ENCODE measurements at places on chromosomes 1 and 21.

DNA sequence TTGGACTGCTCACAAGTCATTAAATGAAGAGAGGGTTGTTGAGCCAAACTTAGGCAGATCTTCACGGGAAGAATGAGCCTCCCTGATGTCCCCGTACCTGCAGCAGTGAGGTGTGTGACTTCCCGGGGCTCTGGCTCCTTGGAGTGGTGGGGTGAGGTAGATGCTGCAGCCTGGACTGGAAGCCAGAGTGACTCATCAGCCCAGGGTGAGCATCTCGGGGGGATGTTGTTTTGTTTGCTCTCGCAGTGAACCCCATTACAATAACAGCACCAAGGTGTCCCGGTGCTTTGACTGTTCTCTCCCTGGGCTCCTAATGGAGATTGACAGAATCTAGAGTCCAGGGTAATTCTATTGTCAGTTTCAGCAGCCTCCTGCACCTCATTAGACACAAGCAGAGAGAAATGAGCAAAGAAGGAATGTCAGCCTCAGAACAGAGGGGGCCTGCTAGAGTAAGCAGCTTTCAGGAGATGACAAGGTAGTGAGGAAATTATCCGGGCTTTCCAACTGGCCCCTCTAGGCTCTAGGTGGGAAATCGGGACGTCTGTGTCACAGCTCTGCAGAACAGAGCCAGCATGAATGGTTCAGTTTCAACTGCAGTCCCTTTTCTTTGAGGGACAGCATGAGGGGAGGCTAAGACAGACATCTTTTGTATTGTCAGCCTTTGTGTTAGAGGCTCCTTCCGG lies 36.0 kb upstream of the LRRN2 start:
- DNase-seq: no peak

DNA sequence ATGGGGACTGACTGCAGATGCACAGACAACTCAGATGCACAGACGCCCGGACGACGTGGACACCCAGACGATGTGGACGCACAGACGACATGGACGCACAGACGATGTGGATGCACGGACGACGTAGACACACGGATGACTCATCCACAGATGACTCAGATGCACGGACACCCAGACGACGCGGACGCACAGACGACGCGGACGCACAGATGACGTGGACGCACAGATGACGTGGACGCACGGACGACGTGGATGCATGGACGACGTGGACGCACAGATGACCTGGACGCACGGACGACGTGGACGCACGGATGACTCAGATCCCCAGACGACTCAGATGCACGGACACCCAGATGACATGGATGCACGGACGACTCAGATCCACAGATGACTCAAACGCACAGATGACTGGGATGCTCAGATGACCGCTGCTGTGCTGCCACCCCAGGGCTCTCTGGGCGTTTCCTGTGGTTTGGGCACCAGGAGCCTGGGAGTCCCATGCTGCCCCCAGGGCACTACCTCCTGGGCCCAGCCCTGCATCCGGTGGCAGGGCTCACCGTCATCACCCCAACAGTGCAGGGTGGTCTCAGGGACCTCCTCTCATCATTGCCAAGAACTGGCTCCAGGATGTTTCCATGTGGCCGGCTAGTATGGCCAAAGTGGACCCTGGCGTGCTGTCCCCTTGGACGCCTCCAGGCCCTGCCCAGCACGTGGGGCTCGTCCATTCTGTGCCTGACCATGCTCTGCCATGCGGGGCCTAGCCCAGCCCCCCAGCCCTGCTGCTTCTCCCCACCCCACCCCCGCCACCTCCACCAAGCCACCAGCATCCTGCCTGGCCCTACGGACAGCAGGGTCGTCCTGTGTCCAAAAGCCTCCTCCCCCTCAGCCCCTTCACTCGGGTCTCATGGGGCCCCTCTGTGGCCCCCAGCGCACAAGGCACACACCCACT lies 14.0 kb downstream of the FAAP20 start:
- DNase-seq: no peak

DNA sequence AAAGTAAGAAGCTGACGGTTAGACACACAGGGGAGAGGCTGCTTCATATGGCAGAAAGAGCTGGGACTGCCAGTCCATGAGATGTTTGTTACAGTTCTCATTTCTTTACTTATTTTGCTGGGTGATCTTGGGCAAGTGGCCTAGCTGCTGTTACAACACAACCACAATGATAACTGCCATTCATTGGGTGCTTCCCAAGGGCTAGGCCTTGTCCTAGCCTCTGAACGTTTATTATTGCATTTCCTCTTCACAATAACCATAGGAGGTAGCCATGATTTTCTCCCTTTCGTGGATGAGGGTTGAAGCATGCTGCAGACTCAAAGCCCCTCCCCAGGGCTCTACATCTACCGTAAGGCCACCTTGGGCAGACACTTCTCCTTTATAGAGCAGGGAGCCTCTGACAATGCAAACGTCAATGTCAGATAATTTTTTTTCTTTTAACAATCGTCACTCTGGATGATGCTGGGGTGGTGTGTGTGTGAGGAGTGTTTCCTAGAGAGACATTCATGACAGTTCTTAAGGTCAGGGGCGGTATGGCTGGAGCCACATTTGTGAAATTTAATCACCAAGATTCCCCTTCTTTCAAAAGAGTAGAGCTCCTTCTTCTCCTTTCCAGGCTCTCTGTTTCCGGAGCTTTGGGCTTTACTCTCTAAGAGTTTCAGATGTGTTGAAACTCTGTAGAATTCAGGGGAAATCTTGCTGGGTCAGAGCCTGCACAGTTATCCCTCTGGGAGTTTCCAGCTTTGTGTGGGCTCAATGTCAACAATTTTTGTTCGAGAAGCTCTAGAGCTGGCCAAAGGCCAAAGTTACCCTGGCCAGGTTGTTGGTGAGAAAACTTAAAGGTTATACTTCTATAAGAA lies 138.5 kb upstream of the SGIP1 start:
- DNase-seq: no peak

DNA sequence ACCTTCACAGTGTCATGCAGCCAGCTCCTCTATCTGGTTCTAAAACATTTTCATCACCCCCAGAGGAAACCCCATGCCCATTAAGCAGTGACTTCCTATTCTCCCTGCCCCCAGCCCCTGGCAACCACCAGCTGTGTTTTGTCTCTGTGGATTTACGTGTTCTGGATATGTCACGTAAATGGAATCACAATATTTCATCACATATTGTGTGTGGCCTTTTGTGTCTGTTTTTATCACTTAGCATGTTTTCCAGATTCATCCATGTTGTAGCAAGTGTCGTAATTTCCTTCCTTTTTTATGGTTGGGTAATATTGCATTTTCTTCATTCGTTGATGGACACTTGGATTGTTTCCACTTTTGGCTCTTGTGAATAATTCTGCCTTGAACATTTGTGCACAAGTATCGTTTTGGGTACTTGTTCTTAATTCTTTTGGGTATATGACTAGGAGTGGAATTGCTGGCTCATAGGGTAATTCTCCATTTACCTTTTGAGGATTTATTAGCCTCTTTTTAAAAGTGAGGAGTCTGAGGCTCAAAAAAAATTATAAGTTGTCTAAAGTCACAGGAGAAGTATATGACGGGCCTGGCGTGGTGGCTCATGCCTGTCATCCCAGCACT lies 127.0 kb downstream of the MRPS6 start:
- DNase-seq: no peak

DNA sequence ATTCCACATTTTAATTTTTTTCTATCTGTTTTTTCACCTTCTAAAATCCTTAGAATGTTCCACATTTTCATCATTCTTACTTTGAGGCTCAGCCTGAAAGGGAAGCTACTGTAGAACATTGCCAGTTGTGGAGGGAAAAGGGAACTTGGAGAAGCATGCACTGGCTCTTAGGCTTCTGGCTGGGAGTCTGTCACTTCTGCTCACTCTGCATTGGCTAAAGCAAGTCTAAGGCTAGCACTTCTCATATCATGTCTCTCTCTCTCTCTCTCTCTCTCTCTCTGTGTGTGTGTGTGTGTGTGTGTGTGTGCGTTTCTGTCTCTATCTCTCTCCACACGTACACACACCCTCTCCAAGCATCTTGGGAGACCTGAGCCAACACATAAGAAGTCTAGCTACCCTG lies 49.6 kb upstream of the ADAR start:
- no peak for DNase-seq

DNA sequence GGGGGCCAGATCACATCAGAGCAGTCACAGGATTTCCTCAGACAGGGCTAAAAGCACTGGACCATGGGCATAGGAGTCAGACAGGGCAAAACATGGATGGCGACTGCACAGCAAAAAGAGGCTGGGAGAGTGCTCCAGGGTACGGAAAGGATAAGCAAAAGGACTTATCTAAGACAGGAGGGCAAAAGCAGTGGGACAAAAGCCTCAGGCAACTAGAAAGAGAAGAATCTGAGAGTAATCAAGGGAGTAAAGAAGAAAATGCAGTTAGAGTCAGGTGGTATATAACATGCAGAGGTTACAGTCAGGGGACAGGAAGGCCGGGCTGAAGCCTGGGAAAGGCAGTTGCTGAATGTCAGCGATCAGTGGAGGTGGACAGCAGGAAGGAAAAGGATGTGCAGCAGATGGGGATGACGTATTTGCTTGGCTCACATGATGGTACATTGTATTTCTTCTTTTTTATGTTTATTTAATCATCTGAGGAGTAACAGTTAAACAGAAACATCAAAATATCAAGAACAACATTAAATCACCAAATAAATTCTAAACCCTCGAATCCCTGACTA lies 63.1 kb upstream of the CNN3 start:
- DNase-seq: no peak

DNA sequence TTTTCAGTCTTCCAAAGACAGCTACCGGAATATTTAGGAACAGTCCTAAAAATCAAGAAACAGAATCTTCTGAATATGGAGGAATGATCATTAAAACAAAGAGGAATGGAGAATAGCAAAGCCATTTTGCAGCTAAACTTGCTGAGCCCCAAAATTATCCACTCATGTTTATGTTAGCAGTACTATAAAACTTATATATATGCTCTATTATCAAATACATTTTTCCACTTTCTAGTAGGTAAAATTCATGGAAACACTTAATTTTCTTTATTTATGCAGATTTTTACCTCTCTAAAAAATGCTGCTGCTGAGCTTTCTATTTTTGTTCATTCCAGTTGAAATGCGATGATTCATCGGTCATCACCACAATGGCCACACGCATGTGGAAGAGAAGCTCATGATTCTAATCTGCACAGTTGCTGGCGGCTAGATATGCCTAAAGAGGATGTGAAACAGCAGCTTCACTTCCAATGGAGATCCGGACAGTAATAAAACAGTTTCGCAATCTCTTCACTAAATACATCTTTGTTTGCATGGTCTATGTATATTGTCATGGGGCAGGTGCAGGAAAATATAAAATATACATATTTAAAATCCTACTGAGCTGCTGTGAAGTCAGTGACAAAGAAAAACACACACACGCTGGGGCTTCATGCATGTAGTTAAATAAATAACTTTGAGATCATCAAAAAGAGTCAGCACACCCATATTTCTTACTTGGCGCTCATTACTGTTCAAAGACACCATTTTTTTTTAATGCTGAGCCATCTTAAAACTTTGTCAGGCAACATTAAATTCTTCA lies 292.2 kb downstream of the SMYD3 start:
- DNase-seq: no peak

DNA sequence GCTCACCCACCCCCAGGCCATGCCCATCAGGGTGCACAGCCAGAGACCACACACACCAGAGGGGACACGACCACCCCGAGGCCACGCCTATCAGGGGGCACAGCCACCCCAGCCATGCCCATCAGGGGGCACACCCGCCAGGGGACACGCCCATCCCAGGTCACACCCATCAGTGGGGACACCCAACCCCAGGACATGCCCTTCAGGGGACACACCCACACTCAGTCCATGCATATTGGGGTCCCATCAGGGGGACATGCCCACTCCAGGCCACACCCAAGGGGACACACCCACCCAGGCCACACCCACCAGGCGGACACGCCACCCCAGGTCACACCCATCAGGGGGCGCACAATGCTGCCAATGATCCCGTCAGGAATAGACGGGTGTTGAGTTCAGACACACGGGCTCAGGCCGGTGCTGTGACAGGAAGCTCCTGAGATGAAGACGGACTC lies 20.7 kb downstream of the MCM3AP start:
- no peak for DNase-seq

DNA sequence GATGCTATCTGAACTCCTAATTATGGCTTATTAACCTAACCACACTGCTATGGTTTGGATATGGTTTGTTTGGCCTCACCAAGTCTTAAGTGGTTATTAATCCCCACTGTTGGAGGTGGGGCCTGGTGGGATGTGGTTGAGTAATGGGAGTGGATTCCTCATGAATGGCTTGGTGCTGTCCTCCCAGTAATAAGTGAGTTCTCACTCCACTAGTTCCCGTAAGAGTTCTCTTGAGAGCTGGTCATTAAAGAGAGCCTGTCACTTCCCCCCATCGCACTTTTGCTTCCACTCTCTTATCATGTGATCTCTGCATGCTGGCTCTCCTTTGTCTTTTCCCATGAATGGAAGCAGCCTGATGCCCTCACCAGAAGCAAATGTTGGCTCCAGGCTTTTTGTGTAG lies 328.8 kb downstream of the PLA2G4A start:
- no peak for DNase-seq

GRCh38 chr1:55313903-55314302 lies 98.7 kb upstream of the USP24 start:
- DNase-seq: no peak

All from activated CD4-positive, alpha-beta T cell treated with anti-CD3 and anti-CD28 coated beads, Interleukin-2, amount 50 U/mL, for 48 hours (primary cell).